ENCODE measurements at places on chromosomes 1 and 21.
A peak's percentile ranks its signal among the peaks of the same experiment; 100 is the strongest.

- H3K27ac ChIP-seq = no peak overlapping the region
- H3K27me3 ChIP-seq = no peaks in the 10 kb centered on the region
- H3K4me3 ChIP-seq = no peak overlapping the region
Measured at GRCh38 chr1:34744851-34745250, 10.0 kb upstream of the GJB5 start.

GRCh38 chr1:228544021-228544850, 57.1 kb downstream of the RNF187 start:
- no peaks in the 10 kb centered on the region for H3K36me3 ChIP-seq
- H3K27me3 ChIP-seq = peaks cover 100% of the 10 kb centered on the region
- no peak overlapping the region for H3K27ac ChIP-seq
- no peaks in the 10 kb centered on the region for H3K4me1 ChIP-seq
- no peak overlapping the region for H3K4me3 ChIP-seq

- peaks cover 43% of the 10 kb centered on the region for H3K4me1 ChIP-seq
- H3K27ac ChIP-seq = no peak overlapping the region
- H3K27me3 ChIP-seq = peaks cover 85% of the 10 kb centered on the region
- no peaks in the 10 kb centered on the region for H3K36me3 ChIP-seq
- no peak overlapping the region for H3K4me3 ChIP-seq
Measured at GRCh38 chr1:46519209-46519608, 29.6 kb downstream of the DMBX1 start.

DNA sequence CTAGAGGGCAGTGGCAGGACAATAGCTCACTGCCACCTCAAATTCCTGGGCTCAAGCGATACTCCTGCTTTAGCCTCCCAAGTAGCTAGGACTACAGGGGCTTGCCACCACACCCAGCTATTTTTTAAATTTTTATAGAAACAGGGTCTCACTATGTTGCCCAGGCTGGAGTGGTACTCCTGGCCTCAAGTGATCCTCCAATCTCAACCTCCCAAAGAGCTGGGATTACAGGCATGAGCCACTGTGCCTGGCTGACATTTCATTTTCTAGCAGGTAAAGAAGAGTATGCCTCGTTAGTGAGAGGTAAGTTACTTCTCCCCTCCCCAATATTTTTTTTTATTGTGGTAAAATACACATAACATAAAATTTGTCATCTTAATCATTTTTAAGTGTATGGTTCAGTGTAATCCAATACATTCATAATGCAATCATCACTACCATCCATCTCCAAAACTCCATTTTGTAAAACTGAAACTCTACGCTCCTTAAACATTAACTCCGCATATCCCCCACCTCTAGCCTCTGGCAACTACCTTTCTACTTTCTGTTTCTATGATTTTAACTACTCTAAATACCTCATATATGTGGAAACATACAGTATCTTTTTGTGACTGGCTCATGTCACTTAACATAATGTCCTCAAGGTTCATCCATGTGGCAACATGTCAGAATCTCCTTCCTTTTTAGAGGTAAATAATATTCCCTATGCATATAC, 22.4 kb downstream of the ZZZ3 start:
- H3K27me3 ChIP-seq = no peaks in the 10 kb centered on the region
- DNase-seq = no peak
- H3K4me1 ChIP-seq = no peaks in the 10 kb centered on the region
- H3K36me3 ChIP-seq = no peaks in the 10 kb centered on the region

- no peak for DNase-seq
- H3K36me3 ChIP-seq = no peaks in the 10 kb centered on the region
- H3K27me3 ChIP-seq = no peaks in the 10 kb centered on the region
- H3K4me3 ChIP-seq = no peak overlapping the region
- H3K4me1 ChIP-seq = no peaks in the 10 kb centered on the region
Measured at GRCh38 chr1:58929671-58930325, 146.0 kb upstream of the JUN start.

DNA sequence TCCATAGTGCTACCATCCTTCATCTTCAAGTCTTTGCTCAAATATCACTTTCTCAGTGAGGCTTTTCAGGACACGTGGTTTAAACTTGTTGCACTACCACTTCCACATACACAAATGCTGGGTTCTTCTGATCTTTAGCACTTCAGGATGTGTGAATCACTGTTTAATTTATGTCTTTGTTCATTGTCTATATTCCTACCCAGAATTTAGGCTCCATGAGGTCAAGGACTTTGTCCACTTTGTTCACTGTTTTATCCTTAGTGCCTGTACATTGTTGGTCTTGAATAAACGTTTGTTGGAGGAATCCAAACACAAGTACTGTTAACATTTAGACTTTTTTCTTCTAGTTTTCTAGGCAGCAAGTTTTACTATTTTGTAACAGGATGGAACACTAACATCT, 42.6 kb upstream of the RALGPS2 start:
- H3K4me3 ChIP-seq = no peak overlapping the region
- no peaks in the 10 kb centered on the region for H3K27me3 ChIP-seq
- H3K4me1 ChIP-seq = no peaks in the 10 kb centered on the region
- DNase-seq = no peak
- no peaks in the 10 kb centered on the region for H3K36me3 ChIP-seq
- H3K27ac ChIP-seq = no peak overlapping the region

GRCh38 chr1:19844731-19845495, 29.8 kb upstream of the RNF186 start:
- H3K4me3 ChIP-seq = no peak overlapping the region
- H3K36me3 ChIP-seq = no peaks in the 10 kb centered on the region
- no peak overlapping the region for H3K27ac ChIP-seq
- no peaks in the 10 kb centered on the region for H3K4me1 ChIP-seq
- H3K27me3 ChIP-seq = no peaks in the 10 kb centered on the region
- DNase-seq = no peak

DNA sequence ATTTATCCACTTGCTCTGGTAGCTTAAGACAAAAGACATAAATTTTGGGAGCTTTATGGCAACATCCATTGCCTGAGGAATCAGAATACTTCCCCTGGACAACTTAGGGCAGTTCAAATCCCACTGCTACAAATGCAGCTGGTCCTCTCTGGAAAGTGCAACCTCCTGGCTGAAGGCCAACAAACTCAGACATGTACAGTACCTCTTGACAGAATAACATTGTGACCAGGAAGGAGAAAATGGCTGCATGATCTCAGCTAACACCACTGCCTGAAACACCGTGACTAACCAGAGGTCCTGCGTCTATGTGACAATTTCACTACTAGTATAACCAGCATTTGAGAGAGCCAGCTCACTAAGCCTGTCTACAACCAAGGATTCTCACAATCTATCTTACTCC, 218.9 kb downstream of the CRB1 start:
- H3K27me3 ChIP-seq = no peaks in the 10 kb centered on the region
- H3K4me1 ChIP-seq = no peaks in the 10 kb centered on the region
- DNase-seq = no peak
- H3K36me3 ChIP-seq = no peaks in the 10 kb centered on the region
- no peak overlapping the region for H3K27ac ChIP-seq
- no peak overlapping the region for H3K4me3 ChIP-seq

DNA sequence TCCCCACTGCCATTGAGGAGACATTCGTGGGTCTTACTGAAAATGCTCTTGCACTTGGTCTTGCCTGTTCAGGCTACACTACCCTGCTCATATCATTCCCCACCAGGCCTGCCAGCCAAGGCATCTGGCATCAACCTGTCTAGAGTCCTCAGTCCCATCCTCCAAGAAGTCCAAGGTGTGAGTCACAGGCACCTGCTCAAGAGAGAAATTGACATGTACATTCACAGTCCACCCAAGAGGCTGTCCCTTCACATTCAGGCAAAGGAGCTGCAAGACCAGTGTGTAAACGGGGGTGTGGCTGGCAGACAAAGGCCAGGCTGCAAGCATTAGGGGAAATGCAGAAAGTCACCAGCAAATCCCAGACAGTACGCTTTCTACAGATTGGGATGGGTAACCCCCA, 13.1 kb upstream of the PLA2G2C start:
- no peak overlapping the region for H3K27ac ChIP-seq
- DNase-seq = no peak
- peaks cover 7% of the 10 kb centered on the region for H3K4me1 ChIP-seq
- no peaks in the 10 kb centered on the region for H3K36me3 ChIP-seq

- no peaks in the 10 kb centered on the region for H3K4me1 ChIP-seq
- DNase-seq = no peak
- no peaks in the 10 kb centered on the region for H3K27me3 ChIP-seq
- H3K4me3 ChIP-seq = no peak overlapping the region
Measured at GRCh38 chr1:186144505-186144904, 230.5 kb downstream of the TPR start.

- H3K4me1 ChIP-seq = no peaks in the 10 kb centered on the region
- no peak overlapping the region for H3K4me3 ChIP-seq
- H3K27ac ChIP-seq = no peak overlapping the region
Measured at GRCh38 chr1:4622821-4623220, 31.6 kb upstream of the AJAP1 start.

DNA sequence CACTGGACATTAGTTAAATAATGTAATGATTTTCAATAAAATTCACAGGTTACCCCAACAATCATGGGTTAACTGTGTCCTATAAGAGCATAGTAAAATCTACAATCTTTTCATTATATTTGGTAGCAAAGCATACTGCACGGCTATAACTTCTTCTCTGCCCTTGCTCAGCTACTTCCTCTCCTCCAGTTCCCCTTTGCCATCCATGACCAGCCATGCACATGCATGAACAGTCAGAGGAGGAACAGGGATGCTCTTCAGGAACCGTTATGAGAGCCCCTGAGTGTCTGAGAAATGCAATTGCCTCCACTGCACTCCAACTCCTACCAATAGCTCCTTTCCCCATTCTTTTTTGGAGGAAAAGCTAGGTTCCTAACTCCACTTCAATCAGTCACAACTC, 646.7 kb downstream of the LTN1 start:
- H3K27ac ChIP-seq = no peak overlapping the region
- H3K4me3 ChIP-seq = no peak overlapping the region
- H3K36me3 ChIP-seq = no peaks in the 10 kb centered on the region
- no peaks in the 10 kb centered on the region for H3K27me3 ChIP-seq

DNA sequence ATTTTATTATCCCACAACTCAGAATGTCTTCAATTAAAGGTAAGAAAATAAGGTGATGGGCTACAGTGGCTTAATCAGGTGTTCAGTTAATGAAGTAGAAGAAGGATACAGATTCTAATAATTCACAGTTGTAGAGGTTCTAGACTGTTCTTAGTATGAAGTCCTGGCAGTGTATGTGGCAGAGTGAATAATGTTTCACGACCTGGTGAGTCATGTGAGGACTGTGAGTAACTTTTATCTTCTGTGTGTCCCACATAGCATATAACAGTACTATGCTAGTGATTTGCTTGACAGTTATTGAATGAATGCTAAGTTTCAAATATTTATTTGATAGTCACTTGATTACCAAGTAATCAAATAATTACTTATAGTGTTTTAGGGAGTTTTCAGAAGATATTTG, 20.0 kb downstream of the SLC16A4 start:
- no peak for DNase-seq
- H3K36me3 ChIP-seq = peaks cover 18% of the 10 kb centered on the region
- H3K27me3 ChIP-seq = no peaks in the 10 kb centered on the region
- H3K4me1 ChIP-seq = no peaks in the 10 kb centered on the region

DNA sequence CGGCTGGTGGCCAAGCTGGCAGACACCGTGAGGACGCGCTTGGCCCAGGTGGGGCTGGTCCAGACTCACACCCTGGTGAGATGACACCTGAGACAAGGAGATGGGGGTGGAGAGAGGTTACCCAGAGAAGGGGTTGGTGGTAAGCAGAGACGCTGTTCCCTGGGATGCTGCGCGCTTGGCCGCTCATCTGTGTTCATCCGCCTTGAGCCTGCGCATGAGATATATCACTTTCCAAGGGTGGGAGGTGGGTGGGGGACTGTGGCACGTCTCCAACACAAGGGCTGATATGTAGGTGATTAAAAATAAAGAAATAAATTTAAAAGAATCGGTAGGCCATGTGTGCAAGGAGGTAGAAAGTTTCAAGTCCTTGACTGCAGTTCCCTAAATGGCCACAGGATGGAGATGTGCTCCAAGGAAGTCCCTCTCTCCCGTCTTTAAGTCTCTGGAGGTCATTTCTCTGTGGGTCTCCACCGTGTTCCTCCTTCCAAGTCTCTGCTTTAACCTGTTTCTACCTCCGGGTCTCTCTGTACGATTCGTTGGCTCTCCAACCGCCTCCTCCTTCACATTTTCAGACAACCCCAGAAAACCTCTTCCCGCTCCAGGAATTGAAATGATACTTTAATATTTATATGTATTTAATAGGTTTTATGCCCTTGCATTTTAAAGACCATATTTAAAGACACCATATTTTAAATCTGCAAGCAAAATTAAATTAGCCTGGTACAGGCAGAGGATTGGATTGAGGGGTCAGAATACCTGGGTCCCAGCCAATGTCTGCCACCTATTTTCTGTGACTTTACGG, 4.5 kb downstream of the TTC24 start:
- peak; percentile 97 for DNase-seq
- H3K4me1 ChIP-seq = peaks cover 10% of the 10 kb centered on the region
- H3K4me3 ChIP-seq = peak overlapping the region; percentile 41
- no peak overlapping the region for H3K27ac ChIP-seq
- H3K36me3 ChIP-seq = no peaks in the 10 kb centered on the region

GRCh38 chr1:205313563-205314308, 7.8 kb downstream of the NUAK2 start:
- H3K4me3 ChIP-seq = peak overlapping the region; percentile 27
- DNase-seq = peak; percentile 96
- peak overlapping the region; percentile 97 for H3K27ac ChIP-seq
- peaks cover 58% of the 10 kb centered on the region for H3K4me1 ChIP-seq

DNA sequence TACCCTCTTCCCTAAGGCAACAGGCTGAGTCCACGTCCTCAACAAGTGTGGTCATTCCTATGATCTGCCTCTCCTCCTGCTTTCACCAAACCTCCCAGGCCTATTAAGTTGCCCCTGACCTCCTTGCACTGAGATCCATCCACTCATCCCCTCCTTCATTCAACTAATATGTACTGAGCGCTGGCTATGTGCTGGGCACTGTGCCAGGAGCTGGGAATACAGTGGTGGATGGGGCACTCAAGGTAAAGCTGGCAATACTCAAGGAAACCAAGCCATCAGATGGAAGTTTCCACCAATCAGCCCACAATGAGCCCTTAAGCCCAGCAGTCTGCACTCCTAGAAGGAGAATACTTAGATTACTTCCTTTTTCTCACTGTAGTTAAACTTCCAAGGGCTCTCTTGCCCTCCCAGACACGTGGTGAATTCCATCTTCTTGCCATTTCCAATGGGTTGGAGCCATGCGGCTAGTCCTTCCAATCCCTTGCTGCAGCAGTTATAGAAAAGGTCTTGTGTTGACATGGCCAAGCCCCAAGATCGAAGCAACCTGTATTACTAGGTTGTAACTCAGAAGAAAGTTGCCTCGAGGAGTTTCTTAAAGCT, 279.9 kb upstream of the RUNX1 start:
- H3K4me1 ChIP-seq = no peaks in the 10 kb centered on the region
- no peak overlapping the region for H3K4me3 ChIP-seq
- H3K27ac ChIP-seq = no peak overlapping the region
- no peaks in the 10 kb centered on the region for H3K36me3 ChIP-seq

DNA sequence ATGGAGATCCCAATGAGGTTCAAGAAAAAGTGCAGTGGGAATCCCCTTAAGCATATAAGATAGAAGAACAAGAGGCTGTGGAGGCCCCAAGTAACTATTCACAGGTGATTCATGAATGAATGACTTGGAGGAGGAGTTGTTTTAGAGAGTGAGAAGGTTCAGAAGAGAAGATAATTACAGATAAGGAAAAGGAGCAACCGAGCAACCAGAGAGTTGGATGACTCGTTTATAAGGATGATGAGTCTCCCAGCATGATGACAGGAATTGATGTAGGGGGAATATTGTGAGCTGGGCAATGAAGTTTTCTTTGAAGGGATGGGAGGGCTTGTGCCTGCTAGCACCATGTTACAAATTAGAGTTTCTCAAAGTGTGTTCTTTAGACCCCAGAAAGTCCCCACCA, 9.8 kb downstream of the C8A start:
- H3K27me3 ChIP-seq = no peaks in the 10 kb centered on the region
- no peak overlapping the region for H3K4me3 ChIP-seq
- DNase-seq = no peak
- no peaks in the 10 kb centered on the region for H3K36me3 ChIP-seq
- H3K27ac ChIP-seq = no peak overlapping the region
